Stimulated activated CD4-positive, alpha-beta T cell treated with anti-CD3 and anti-CD28 coated beads, Interleukin-12 subunit alpha, Interleukin-12 subunit beta, amount 100 ng/mL, for 24 hours (primary cell): ENCODE measurements at places on chromosomes 2 and 18.

DNA sequence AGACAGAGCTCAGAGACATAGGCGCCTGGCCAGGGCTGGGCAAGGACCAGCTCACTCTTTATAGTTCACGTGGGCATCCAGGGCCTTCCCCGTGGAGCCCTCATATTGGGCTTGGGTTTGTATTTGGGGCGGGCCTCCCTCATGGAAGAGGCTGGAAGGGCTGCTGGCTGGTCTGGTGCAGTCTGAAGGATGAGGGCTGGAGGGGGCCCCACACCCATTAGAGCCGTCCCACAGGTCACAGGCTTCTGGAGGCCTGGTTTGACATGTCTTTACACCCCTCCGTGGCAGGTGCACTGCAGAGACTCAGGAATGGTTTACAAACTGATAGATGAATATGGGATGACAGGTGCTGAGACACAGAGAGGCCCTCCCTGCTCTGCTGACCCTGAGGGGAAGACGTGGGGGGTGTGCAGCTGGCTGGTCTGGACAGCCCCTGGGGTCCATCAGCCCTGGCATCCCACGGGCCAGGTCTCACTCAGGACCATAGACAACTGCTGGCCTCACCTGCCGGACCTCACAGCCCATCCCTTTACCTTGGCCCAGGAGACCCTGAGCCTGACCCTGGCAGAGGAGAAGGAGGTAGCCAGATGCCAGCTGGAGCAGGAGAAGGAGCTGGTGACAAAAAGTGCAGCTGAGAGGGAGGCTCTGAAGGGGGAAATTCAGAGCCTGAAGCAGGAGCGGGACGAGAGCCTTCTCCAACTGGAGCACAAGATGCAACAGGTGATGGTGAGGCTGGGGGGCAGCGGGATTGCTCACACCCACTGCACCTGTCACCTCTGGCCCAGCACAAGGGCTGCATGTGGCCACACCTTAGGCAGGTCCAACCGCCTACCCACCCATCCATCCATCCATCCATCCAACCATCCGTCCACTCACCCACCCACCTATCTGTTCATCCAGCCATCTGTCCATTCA, 43.9 kb downstream of the CROCC2 start:
- DNase-seq: no peak

- no peak for DNase-seq
Observed at GRCh38 chr18:31206071-31206470, 43.4 kb upstream of the DSC1 start.

GRCh38 chr18:27996801-27997272, 180.1 kb downstream of the CDH2 start:
- no peak for DNase-seq

- DNase-seq: no peak
Observed at GRCh38 chr18:55405893-55406406, 182.0 kb downstream of the TCF4 start.

GRCh38 chr18:64707052-64707451, 558.2 kb upstream of the LINC00305 start:
- DNase-seq: no peak

DNA sequence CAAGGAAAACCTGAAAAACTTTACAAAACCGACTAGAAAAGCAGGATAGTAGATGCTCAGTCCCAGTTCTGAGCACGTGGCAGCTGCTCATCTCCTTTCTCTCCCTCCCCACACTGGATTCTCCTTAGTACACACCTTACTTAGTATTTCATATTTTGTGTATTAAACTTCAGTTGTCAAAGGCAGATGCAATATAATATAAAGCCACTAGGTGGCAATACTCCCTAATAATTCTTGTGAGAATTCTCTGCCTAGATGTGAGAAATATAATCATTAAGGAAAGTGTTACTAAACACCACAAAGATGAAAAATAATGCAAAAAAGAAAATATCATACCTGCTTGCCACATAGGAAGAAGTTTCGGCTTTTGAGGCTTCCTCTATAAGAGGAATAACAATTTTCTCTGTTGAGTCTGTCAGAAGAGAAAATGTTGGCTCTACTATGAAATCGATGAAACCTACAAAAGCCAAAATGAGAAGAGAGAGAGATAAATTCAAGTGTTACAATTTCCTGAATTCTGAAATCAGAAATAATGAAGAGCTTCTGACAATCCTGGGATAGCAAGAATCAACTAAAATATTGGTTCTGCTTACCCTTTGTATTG, 200.6 kb downstream of the PPP1R1C start:
- DNase-seq: no peak

GRCh38 chr2:10658041-10658913, 31.5 kb downstream of the NOL10 start:
- DNase-seq: no peak

DNA sequence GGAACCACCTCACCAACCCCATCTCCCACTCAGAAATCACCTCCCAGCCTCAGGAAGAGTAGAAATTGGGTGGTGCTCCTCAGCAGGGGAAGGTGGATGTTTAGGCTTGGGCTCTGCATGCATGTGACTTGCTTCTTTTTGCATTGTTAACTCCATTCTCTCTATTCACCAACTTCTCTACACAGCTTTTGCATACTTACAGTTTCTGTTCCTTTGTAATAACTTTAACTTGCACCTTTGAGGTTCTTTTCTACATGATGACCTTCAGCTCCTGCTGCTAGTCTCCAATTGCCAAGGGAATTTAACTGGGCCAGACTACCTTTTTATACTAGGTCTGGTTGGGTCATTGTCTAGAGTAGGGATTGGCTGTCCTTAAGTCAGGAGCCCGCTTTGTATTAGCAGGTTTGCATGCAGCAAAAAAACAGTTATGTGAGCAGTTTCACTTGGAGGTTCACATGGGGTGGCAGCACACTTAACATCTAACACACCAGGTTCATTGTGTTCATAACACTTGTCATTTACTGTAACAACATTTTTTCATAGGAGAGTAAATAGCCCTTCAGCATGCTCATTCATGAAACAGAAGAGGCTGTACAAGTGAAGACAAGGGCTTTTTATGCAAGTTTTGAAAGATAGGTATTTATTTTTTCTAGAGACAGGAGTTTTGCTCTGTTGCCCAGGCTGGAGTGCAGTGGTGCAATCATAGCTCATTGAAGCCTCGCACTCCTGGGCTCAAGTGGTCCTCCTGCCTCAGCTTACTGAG, 12.0 kb downstream of the MRPL35 start:
- no peak for DNase-seq

DNA sequence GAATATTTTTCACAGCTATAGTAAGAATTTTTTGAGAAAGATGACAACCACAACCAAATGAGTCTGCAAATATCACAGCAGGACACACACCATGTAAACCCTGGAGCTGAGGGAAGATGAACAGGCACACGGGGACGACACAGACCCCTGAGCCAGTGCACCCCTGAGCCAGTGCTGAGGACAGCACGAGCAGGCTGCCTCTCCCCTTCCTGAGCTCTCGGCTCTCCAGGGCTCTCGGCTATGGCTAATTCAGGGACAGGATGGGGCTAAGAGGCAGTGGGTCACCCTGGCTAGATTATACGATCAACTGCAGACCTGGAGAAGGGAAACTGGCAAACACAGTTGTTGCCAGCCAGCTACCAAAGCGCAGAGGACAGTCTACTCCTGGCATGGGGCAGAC, 41.4 kb downstream of the TGFBRAP1 start:
- no peak for DNase-seq
